ENCODE measurements at places on chromosomes 5 and 9.

DNA sequence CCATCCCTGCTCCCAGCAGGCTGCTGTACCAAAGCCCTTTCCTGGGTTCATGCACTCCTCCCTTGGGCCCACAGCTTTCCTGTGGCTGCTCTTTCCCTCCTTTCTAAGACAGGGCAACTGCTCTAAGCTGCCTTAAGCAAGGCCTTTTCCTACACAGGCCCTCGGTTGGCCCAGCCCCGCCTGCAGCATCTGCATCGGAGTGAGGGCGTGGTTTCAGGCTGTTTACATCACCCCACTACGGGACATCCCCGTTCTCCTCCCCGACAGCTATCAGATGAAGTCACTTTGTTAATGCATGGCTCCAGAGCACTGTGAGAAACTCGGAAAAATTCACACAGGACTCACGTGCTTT, 3.4 kb downstream of the DPH7 start:
- no peak for DNase-seq

GRCh38 chr5:115336964-115337363, 40.5 kb upstream of the CCDC112 start:
- no peak for DNase-seq

GRCh38 chr5:180323941-180324600, 29.1 kb downstream of the GFPT2 start:
- DNase-seq: peak; percentile 34

- DNase-seq: no peak
Measured at GRCh38 chr5:139655727-139656271, 7.7 kb downstream of the CXXC5 start.

GRCh38 chr5:40396317-40396716, 283.4 kb upstream of the PTGER4 start:
- DNase-seq: no peak

- DNase-seq: no peak
Measured at GRCh38 chr5:149427374-149427773, 48.3 kb upstream of the IL17B start.

DNA sequence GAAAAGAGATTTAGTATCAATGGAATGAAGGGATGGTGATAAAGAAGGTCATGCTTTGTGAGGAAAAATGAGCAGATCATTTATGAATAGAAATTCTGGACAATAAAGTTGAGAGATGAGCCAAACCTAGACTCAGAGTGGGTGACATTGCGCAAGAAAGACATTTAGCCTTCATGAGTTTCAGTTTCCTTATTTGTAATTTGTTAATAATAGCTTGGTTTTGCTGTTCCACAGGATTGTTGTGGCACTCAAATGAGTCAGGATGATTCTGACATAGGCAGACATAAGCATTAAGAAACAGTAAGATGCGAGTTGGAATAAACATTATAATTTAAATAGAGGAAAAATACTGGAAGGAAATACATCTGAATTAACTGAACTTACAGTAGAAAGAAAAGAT, 34.8 kb downstream of the ITGA2 start:
- peak; percentile 59 for DNase-seq

GRCh38 chr9:91273853-91274552, 87.7 kb downstream of the AUH start:
- DNase-seq: no peak

GRCh38 chr9:20409321-20410092, 212.8 kb downstream of the MLLT3 start:
- no peak for DNase-seq

DNA sequence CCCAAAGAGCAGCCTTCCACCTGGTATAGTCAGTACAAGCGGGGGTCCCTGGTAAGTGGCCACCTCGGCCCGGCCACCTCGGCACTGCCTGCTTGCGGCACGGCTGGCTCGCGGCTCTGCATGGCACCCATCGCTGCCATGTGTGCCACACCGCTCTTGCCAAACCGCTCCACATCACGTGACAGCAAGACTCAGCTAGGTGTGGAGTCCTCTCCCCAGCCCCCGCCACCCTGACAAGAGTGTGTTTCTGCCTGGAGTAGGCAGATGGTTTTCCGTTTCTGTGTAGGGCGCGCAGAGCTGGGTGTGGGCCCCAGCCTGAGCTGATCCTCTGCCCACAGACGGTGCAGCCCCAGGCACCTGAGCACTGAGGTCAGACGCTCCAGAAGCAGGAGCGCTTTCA, 50.5 kb upstream of the FCN2 start:
- no peak for DNase-seq

DNA sequence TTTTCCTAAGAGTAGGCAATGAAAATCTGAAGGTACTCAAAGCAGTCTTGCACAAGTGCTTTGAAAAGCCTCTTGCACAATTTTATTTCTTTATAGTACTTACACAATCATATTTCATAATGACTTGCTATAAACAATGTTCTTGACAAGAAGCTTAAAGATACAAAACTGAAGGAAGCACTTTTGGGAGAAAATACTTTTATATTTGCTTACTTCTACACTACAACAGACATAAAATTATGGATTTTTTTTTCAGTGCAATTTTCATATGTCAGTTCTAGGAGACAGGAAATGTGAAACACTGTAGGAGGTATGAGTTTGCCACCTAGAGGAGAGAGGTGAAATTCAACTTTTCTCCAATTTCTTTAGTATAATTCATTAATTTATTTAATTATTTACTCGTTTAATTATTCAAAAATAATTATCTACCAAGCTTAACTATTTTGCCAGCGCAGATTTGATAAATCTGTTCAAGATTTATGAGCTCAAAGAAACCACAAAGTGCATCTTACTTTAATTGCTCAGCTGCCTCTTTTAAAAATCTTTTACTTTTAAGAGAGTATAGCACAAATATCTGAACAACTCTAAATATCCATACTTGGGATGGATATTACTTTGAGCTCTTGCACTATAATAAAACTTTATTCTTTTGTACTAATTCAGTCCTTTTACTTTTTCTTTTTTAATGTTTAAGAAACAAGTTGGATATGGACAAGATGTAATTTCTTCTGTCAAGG, 29.0 kb upstream of the CDKN2B start:
- no peak for DNase-seq

- DNase-seq: no peak
Measured at GRCh38 chr5:87398981-87399614, 13.6 kb downstream of the CCNH start.

DNA sequence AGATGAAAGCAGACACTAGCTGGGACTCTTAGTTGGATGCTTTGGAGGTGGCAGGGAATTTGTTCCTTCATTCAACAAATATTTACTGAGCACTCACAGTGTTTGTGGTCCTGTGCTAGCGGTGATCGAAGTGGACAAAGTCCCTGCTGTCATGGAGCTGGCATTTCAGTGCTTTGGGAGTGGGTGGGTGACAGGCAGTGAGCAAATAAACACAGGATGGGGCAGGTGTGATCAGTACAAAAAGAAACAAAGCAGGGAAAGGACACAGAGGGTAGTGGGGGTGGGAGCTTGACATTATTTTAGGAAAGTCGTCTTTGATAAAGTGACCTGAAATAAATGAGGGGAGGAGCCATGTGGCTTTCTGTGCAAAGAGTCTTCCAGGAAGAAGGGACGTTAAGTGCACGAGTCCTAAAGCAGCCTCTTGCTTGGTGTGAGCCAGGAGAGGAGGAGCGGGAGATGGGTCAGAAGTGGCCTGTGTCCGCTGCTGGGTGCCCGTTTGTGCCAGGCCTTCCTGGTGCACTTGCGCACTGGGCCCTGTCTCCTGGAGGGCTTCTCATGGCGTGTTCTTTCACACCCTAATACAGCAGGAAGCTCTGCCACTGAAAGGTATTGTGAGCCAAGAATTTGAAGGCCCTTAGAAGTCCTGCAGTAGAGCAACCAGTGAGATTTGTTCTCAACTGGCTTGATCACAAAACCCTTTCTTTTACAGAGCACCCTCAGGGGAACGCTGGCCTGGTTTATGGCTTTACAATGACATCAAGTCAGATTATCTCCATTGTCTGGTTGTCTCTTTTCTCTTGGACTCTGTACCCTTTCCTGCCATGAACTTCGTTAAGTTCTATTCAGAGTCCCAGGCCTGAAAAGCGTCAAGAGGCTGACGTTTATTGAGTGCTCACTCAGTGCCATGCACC, 14.8 kb downstream of the NDST1 start:
- no peak for DNase-seq

DNA sequence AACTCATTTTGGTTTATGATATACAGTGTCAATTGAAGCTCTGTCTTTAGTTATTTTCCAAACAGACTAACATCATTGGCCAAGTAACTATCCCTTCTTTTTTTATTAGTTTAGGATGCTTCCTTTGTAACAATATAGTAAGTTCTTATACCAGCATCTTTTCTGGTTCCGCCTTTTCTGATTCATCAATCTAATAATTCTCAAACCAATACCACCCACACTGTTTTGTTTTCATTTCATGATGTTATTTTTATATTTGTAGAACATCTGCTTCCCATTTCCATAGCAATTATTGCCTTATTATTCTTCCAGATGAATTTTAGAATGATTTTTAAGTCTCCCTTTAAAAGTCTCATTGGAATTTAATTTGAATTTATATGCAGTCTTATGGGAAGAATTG, 218.1 kb downstream of the RFK start:
- no peak for DNase-seq

DNA sequence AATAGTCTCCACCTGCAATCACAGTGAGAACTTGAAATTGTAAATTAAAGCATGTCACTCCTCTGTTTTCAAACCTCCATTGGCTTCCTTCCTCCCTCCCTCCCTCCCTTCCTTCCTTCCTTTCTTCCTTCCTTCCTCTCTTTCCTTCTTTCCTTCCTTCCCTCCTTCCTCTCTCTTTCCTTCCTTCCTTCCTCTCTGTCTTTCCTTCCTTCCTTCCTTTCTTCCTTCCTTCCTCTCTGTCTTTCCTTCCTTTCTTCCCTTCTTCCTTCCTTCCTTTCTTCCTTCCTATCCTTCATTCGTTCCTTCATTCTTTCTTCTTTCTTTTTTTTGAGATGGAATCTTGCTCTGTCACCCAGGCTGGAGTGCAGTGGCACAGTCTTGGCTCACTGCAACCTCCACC, 595.0 kb upstream of the ZNF608 start:
- no peak for DNase-seq

DNA sequence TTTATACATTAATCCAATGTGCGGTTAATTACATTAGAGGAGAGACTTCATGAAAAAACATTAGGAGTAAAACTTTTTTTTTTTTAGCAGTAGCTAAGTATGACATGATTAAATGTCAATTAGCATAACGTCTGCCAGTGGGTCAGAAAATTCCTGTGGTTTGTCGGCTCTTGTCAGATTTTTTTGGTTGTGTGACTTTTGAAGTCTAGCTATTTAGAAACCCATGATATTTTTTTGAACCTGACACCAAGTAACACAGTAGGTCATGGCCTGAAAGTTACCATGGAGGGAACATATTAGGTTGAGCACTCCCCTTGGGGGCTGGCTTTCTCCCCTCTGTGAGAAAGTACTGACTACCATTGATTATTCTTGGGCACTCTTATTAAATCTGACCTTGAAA, 84.8 kb upstream of the ALDH1A1 start:
- no peak for DNase-seq
